ENCODE measurements at places on chromosomes 6 and 20.
A peak's percentile ranks its signal among the peaks of the same experiment; 100 is the strongest.

DNA sequence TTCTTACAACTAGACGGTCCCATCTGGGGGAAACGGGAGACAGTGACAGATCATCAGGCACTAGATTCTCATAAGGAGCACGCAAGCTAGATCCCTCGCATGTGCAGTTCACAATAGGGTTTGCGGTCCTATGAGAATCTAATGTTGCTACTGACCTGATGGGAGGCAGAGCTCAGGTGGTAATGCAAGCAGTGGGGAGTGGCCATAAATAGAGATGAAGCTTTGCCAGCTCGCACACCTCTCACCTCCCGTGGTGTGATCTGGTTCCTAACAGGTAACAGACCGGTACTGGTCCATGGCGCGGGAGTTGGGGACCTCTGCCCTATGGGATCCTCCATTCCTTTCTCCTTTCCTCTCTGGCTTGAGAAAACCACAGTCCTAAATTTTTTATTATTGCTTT lies 63.8 kb downstream of the TPD52L1 start:
- DNase-seq = no peak

- peak; percentile 95 for DNase-seq
These were observed 17.9 kb downstream of the ABHD12 start for GRCh38 chr20:25372584-25373336.

GRCh38 chr6:158072083-158072721 lies 90.5 kb downstream of the SYNJ2 start:
- peak; percentile 66 for DNase-seq

GRCh38 chr20:10843146-10843711 lies 169.4 kb upstream of the JAG1 start:
- no peak for DNase-seq

DNA sequence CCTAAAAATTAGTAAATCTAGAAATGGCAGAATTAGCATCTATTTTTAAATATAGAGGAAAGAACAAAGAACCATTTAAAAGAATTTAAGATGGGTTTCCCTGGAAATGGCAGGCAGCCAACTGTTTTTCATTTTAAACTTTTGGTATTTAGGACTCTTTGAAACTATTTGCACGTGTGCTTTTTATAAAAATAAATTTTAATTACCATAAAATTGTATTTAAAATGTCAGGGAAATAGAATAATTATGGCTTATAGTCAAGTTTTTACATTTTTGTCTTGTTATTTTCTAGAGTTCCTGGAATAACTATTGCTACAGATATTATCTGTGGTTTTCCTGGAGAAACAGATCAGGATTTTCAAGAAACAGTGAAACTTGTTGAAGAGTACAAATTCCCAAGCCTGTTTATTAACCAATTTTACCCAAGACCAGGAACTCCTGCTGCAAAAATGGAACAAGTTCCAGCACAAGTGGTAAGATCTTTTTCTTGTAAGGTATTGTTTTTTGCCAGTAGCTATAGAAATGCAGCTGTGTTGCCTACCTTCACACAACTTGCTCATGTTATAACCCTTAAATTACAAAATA lies 528.7 kb upstream of the SOX4 start:
- DNase-seq = no peak

DNA sequence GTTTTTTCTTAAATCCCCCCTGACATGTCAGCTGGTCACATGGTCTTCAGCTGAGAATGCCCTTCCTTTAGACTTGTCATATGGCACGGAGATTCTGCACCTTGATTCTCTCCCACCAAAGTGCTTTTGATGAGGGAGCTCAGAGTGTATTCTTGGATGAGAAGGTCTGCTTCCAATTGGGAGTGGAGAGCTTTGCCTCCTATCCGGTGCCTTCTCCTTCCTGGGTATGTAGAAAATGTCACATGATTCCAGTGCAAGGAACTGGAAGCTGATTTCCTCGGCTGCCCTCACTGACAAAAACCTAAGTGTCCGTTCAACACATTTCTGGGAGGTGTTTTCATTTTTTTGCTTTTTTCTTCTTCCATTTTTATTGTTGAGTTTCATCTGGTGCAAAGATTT lies 197.2 kb downstream of the TFAP2C start:
- DNase-seq = no peak

DNA sequence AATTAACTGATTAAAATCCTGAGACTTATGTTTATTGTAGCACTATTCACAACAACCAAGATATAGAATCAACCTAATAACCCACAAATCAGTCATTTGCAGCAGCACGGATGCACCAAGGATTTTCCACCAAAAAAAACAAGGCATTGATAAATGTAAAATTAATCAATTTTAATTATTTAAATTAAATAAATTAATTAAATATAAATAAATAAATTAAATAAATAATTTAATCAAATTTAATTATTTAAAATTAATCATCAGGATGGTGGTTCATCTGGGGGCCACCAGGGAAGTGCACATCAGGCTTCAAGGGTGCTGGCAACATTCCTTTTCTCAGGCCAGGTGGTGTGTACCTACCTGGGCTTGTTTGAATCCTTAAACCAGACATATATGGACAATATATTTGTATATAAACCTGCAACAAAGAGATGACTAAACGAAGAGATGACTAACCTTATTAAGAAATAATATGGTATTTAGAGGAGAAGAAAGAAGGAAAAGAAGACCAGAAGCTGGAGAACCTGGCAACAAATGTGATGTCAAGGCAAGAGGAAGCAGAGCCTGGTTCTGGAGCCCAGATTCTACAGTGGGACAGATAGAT lies 89.2 kb downstream of the CD164 start:
- no peak for DNase-seq

GRCh38 chr20:59120919-59121318 lies 42.7 kb upstream of the ZNF831 start:
- DNase-seq = no peak

- DNase-seq = no peak
These were observed 180.9 kb downstream of the FUT9 start for GRCh38 chr6:96196633-96197032.

DNA sequence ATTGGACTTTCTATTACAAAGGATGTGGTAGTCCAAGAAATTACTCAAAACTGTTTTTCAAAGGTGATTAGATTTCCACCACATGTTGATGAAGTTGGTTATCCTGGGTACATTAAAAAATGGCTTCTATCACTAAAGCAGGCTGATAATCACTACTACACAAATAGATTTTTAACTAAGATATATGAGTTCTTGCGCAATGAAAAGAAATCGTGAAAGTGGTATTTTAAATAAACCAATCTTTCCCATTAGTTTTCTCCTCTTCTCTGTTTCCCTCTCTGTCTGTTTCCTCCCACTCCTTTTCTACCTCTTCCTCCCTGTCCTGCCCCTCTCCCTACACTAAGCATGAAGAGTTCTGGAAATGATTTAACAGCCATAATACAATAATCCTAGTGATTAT lies 487.9 kb upstream of the CITED2 start:
- DNase-seq = no peak

- DNase-seq = no peak
These were observed 19.4 kb upstream of the ITCH start for GRCh38 chr20:34343458-34344211.

GRCh38 chr6:166764473-166765233 lies 137.6 kb upstream of the RPS6KA2 start:
- no peak for DNase-seq

- no peak for DNase-seq
These were observed 260.9 kb downstream of the NKAIN2 start for GRCh38 chr6:124064317-124065113.

- peak; percentile 50 for DNase-seq
These were observed 80.1 kb upstream of the NXT1 start for GRCh38 chr20:23270382-23270911.

DNA sequence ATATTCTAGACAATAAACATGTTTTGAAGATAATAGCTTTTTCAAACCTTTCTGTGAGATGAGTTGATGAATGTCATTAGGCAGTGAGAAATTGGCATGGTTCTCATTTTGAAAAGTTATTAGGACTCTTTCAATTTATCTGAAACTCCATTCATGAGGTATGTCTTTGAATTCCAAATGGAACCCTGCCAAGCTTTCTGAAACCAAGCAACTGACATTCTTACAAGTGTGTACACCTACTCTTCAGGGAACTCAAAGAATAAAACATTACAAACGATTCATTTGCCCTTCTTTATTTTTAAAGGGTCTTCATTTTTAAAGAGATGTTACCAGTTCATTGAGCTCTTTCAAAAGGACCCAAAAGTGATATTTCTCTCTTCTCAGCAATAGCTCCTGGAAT lies 2.1 kb upstream of the TRDN start:
- DNase-seq = no peak

DNA sequence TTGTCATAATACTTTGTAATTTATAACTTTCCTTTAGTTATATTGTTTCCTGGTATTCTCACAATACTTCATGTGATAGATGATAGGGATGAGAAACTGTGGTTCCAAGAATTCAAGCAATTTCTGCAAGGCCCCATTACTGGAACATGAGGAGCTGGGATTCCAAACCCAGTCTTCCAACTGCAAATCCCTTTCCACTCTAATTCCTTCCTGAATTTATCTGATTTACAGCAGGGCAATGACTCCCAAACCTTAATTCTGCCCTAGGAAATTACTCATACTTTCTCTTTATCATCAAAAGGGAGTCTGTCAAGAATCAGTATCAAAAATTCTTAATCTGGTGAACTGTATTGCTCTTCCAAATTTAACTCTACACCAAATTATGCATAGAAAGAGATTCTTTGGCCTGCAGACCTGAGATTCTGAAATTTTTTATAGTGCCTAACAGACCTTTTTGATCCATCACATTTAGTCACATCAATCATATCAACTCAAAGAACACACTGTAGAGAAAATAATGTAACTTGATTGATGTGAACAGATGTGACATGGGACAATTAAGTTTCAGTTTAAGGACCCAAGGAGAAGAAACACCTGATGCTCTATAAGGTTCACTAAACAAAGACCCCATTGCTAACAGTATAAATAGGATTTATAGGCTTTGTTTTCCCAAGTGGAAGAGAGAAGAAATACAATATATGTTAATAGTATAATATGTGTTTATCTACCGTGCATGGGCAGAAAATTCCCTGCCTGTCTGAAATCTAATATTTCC lies 41.5 kb upstream of the GJA1 start:
- DNase-seq = no peak

DNA sequence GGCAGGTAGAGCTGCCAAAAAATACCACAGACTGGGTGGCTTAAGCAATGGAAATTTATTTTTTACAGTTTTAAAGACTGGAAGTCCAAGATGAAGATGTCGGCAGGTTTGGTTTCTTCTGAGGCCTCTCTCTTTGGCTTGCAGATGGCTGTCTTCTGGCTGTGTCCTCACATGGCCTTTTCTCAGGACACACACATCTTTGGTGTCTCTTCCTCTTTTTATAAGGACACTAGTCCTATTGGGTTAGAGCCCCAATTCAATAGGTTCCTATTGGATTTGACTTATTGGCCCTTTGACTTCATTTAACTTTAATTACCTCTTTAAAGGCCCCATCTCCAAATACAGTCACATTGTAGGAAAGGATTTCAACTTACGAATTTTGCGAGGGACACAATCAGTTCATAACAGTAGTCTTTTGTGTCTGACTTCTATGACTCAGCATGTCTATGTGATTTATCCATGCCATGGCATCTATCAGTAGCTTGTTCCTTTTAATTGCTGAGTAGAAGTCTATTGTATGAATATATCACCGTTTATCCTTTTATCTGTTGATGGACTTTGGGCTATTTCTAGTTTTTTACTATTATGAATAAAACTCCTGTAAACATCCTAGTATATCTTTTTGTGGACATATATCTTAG lies 11.0 kb upstream of the TCP11 start:
- DNase-seq = no peak

- no peak for DNase-seq
These were observed 139.8 kb downstream of the ADGRB3 start for GRCh38 chr6:68774843-68775242.

DNA sequence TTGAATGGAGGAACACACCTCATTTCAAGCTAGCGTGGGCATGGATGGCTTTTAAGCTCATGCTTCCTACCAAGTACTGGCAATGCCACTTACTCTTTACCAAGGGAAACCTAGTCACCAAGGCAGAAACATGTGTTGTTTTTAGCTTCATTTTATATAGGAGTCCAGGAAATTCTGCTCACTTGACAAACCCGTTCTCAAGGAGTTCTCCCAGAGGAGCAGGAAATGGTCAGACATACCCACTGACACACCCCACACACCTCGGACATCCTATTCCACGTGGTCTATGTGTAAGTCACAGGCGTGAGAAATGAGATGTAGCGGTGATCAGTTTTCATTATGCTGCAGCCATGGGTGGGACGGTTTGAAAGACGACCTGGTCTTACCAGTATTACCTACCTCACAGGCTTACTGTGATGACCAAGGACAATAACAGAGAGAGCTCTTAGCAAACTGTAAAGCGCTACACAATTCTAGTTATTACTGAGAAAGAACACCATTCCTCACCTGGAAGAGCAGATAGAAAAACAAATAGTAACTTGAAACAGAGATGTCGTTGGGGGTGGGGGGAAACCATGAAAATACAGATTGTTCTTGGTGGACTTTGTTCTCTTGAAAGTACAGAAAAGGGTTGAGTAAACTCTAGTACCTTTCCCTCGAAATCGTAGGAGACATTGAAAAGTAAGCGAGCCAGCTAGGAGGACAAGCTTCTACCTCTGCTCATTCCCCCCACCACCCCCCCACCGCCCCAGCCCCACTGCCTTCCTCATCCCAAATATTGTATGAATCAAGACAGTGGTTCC lies 1.7 kb downstream of the CNKSR3 start:
- peak; percentile 21 for DNase-seq
